ENCODE measurements at places on chromosomes 6 and 20.

GRCh38 chr6:166635013-166635970 is 8.2 kb upstream of the RPS6KA2 start:
- no peak overlapping the region for H3K27ac ChIP-seq
- no peak for DNase-seq
- H3K4me3 ChIP-seq: no peak overlapping the region
- H3K4me1 ChIP-seq: no peaks in the 10 kb centered on the region
- no peaks in the 10 kb centered on the region for H3K36me3 ChIP-seq

GRCh38 chr6:16592223-16592911 is 168.9 kb downstream of the ATXN1 start:
- no peaks in the 10 kb centered on the region for H3K36me3 ChIP-seq
- no peaks in the 10 kb centered on the region for H3K27me3 ChIP-seq
- H3K4me1 ChIP-seq: no peaks in the 10 kb centered on the region
- no peak overlapping the region for H3K27ac ChIP-seq
- DNase-seq: no peak
- no peak overlapping the region for H3K4me3 ChIP-seq

- no peaks in the 10 kb centered on the region for H3K36me3 ChIP-seq
- H3K27ac ChIP-seq: no peak overlapping the region
Observed at GRCh38 chr6:118740372-118740771, 89.0 kb upstream of the CEP85L start.

GRCh38 chr6:139990026-139990686 is 615.7 kb upstream of the CITED2 start:
- no peak overlapping the region for H3K4me3 ChIP-seq
- no peak for DNase-seq
- no peaks in the 10 kb centered on the region for H3K4me1 ChIP-seq
- H3K27me3 ChIP-seq: no peaks in the 10 kb centered on the region

DNA sequence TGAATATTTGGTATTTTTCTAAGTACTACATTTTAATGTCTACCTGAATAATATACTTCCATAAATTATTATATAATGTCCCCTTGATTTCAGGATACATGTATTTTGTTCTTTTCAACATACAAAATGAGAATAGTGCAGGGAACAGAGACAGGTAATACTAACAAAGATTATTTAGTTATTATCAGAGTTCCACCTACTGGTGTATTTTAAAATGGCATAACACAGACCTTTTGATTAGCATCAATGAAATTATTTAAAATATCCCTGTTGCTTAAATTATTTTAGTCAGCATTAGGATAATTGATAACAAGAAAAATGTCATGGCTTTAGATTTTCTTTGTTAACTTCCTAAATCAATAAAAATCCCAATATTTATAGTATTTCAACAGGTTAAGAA is 184.0 kb downstream of the PRDM13 start:
- no peaks in the 10 kb centered on the region for H3K27me3 ChIP-seq
- DNase-seq: no peak
- H3K4me1 ChIP-seq: no peaks in the 10 kb centered on the region

- H3K4me1 ChIP-seq: no peaks in the 10 kb centered on the region
- H3K4me3 ChIP-seq: no peak overlapping the region
- no peaks in the 10 kb centered on the region for H3K27me3 ChIP-seq
- peak overlapping the region; percentile 30 for H3K27ac ChIP-seq
- DNase-seq: no peak
Observed at GRCh38 chr20:50541606-50542041, 31.4 kb downstream of the PTPN1 start.

- no peaks in the 10 kb centered on the region for H3K4me1 ChIP-seq
- H3K36me3 ChIP-seq: no peaks in the 10 kb centered on the region
- DNase-seq: no peak
- no peaks in the 10 kb centered on the region for H3K27me3 ChIP-seq
- H3K4me3 ChIP-seq: no peak overlapping the region
- no peak overlapping the region for H3K27ac ChIP-seq
Observed at GRCh38 chr6:130203370-130203769, 19.4 kb downstream of the SAMD3 start.

DNA sequence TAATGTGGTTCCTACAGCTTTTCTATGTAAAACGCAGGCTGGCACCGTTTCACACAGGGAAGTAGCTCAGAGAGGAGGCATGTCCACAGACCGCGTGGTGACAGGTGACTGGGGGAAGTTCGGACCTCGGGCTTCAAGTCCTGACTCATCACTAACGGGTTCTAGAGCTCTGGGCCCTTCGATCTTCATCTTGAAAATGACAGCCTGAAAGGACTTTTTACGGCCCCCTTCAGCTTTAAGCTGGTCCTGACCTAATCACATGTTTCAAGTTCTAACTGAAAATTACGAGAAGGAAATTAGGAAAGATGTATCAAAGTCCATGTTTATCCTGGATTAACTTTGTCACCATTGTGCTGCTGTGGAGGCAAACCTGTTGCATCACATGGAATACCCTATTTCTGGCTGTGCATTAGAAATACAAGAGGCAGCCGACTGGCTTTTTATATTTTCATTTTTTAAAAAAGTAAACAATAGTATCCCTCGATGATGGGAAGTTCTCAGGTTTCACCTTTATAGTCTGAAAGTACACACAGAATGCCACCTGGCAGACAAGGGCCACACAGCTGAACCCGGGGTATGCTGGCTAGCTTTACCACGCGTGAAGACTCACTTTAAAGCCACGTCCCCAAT is 2.0 kb downstream of the MAN1A1 start:
- H3K36me3 ChIP-seq: no peaks in the 10 kb centered on the region
- no peaks in the 10 kb centered on the region for H3K4me1 ChIP-seq
- H3K27ac ChIP-seq: peak overlapping the region; percentile 97
- H3K27me3 ChIP-seq: no peaks in the 10 kb centered on the region
- no peak for DNase-seq

DNA sequence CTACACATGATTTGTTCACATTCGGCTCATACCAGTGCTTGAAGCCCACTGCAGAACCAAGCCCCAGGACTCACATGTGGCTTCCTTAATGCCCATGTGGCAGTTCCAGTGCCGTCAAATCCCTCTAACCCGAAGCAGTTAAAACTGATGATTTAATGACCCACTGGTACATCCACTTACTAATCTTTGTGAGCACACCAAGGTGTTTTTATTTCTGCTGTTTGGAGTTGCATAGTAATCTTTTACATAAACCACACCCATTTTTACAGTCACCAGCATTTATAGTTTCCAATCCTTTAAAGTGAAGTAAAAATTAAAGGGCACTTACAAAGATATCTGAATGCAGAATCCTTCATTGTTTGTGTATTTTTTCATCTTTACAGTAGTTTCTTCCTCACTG is 232.0 kb downstream of the ANKRD60 start:
- peaks cover 3% of the 10 kb centered on the region for H3K4me1 ChIP-seq
- DNase-seq: no peak
- no peak overlapping the region for H3K4me3 ChIP-seq

DNA sequence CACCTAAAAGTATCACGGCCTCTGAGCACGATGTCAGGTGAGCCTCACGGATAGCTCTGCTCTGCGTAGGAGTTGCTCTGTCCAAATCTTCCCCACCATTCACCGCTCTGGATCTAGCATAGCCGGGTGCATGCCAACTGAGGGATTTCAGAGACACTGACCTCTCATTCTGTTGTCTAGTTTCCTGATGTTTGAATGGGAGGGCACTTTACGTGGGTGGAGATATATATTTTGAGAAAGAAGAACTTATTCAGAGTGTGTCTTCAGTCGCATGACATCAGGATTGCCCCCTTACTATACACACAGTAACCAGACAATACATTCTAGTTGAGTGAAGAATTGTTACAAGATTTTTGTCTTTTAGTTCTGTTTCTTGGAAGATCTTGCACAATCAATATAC is 96.5 kb upstream of the CITED2 start:
- H3K4me1 ChIP-seq: no peaks in the 10 kb centered on the region
- H3K4me3 ChIP-seq: no peak overlapping the region
- no peaks in the 10 kb centered on the region for H3K27me3 ChIP-seq
- DNase-seq: no peak
- H3K27ac ChIP-seq: no peak overlapping the region

GRCh38 chr20:50865591-50865990 is 65.6 kb downstream of the ADNP start:
- no peak overlapping the region for H3K4me3 ChIP-seq
- H3K36me3 ChIP-seq: no peaks in the 10 kb centered on the region
- DNase-seq: no peak
- H3K4me1 ChIP-seq: no peaks in the 10 kb centered on the region

- no peaks in the 10 kb centered on the region for H3K27me3 ChIP-seq
- no peaks in the 10 kb centered on the region for H3K36me3 ChIP-seq
- H3K4me1 ChIP-seq: no peaks in the 10 kb centered on the region
- DNase-seq: peak; percentile 63
Observed at GRCh38 chr20:47150403-47151152, 205.9 kb downstream of the ZMYND8 start.

- H3K4me1 ChIP-seq: no peaks in the 10 kb centered on the region
- no peaks in the 10 kb centered on the region for H3K36me3 ChIP-seq
- no peak for DNase-seq
- H3K27me3 ChIP-seq: no peaks in the 10 kb centered on the region
- no peak overlapping the region for H3K4me3 ChIP-seq
Observed at GRCh38 chr20:43055181-43055884, 134.4 kb downstream of the PTPRT start.

GRCh38 chr6:117617210-117618035 is 15.1 kb upstream of the GOPC start:
- no peak overlapping the region for H3K27ac ChIP-seq
- DNase-seq: no peak

Measured in breast epithelium (tissue), 4 donors.